ENCODE measurements at places on chromosomes 12 and 14.

GRCh38 chr14:50951032-50951431 is 6.7 kb upstream of the PYGL start:
- no peak for DNase-seq

- DNase-seq: no peak
These were observed 8.7 kb upstream of the RCOR1 start for GRCh38 chr14:102583726-102584125.

GRCh38 chr14:89958966-89959365 is 3.2 kb downstream of the TDP1 start:
- DNase-seq: no peak

DNA sequence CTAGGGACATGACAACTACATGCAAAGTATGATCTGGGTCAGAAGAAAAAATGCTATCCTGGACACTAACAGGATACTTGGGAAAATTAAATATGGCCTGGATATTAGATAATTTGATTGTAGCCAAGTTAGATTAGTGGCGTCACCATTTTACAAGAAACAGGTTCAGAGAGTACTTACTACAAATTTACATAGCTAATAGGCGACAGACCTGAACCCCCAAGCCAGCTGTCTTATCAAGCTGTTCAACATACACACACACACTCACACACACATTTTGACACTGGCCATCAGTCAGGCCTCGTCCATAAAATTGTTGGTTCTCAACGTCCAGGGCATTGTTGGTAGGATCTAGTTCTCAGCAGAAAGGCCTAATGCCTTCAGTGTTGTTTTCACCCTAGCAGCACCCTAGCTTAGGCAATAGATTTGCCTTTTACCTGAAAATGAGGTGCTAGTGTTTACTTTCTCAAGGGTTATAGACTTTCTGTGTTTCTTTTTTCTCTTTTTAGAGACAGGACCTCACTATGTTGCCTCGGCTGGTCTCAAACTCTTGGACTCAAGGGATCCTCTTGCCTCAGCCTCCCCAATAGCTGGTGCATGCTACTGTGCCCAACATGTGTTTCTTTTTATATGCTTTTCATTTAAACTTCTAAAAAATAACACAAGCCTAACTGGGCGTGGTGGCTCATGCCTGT is 3.3 kb upstream of the C14orf93 start:
- DNase-seq: no peak

DNA sequence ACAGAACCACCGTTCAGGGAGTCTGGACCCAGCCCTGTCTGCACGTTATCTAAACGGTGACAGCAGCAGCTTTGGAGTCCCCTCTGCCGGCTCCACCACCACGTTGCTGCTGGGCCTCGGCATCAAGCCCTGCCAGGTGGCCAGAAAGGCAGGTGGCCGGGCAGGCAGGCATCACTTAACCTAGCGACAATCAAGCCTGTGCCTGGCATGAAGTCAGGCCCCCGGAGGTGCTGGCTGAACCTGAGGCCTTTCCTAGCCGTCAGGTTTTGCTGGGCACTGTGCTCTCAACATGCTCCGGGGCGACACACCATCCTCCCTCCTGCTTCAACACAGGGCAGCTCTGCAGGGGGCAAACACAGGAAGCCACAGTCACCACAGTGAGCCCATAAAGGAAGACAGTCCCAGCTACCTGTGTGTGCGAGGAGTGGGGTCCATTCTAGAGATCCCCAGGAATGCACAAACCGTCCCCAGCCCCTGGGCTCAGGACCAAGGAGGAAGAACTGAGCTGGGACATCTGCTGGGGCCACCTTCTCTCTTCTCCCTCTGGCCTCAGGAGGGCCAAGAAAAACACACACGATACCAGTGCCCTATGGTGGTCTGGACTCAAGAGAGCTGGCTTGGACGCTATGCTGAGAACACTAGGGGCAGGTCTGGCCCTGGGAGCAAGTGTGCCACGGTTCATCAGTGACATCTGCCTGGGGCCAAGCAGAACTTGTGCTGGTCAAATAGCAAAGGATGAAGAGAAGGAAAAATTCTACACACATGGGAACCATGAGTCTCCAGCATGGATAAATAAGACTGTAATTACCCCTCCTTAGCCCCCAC is 44.7 kb downstream of the CCDC88C start:
- no peak for DNase-seq

GRCh38 chr14:105274637-105275036 is 26.2 kb downstream of the BRF1 start:
- no peak for DNase-seq

All from cortex of kidney (tissue), 1 donor.